Type B pancreatic cell (in vitro differentiated cells): ENCODE measurements at places on chromosomes 5 and 9.
A peak's percentile ranks its signal among the peaks of the same experiment; 100 is the strongest.

- DNase-seq = no peak
These were observed 669.6 kb upstream of the ZNF608 start for GRCh38 chr5:125416055-125416454.

DNA sequence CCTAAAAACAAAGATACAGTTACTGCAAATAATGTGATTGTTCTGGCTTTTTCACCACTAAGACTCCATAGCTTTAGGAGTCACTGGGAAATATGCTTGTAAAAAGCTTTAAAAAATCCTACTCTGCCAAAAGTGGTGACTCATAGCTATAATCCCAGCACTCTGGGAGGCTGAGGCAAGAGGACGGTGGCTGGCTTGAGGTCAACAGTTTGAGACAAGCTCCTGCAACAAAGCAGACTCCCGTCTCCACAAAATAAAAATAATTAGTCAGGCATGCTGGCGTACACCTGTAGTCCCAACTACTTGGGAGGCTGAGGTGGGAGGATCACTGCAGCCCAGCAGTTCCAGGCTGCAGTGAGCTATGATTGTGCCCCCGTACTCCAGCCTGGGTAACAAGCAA lies 406.4 kb downstream of the HTR1A start:
- no peak for DNase-seq

DNA sequence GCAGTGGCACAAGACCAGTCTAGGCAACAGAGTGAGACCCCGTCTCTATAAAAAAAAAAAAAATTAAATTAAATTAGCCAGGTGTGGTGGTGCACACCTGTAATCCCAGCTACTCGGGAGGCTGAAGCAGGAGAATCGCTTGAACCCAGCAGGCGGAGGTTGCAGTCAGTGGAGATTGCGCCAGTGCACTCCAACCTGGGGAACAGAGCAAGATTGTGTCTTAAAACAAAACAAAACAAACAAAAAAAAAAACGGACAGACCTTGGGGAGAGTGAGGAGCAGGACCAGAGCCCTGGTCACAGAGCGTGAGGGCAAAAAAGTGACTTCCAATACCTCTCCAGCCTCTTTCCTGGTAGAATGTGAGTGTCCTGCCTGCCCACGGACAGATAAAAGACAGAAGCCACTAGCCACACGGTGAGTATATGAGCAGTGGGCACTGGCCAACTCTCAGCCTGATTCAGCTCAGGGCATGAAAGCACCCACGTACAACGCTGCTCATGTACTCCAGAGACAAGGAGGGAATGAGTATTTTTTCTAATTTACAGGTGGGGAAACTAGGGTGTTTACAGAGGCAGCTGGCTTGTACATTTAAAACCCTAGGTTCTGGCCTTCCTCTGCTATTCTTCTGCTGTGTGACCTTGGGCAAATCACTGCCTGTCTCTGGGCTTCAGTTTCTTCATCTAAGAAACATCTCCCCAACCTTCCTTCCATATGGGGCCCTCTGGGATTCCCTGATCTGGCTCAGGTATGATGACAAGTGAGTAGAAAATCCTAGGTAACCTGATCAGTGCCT lies 1.8 kb downstream of the OLFML2A start:
- no peak for DNase-seq

DNA sequence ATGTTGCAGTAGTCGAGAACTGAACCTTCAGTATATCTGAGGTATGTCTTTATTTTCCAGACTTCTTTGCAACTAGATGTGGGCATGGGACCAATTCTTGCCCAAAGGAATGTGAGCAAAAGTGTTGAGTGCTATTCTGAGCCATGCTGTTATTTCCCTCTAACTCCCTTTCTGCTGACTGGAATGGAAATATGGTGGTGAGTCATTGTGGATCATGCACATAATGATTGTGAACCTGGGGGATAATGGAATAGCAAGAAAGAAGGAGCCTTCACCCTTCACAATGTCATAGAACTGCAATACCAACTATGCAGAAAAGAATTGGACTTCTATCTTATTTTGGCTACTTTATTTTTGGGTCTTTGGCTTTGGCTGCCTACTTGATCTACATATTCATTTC lies 10.3 kb upstream of the DOCK2 start:
- DNase-seq = no peak

- peak; percentile 66 for DNase-seq
These were observed 19.0 kb downstream of the FBXW5 start for GRCh38 chr9:136925414-136926153.

DNA sequence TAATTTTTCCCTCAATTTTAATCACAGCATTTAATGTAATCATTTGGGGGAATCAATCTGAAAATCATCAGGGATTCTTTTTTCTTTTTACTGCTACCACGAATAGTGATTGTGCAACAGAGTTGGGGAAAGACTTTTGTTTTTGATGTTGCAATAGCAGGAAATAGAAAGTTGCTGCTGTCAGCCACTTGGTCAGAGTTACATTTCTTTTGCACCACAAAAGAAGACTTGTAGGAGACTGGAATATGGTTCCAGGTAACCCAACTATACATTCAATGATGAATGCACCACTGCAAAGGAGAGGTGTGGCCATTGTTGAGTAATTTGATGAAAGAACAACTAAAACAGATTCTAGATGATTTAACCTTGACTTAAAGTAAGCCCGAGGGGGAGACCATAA lies 46.3 kb upstream of the PALM2AKAP2 start:
- DNase-seq = no peak

GRCh38 chr9:123745451-123745850 lies 184.5 kb downstream of the DENND1A start:
- DNase-seq = no peak

GRCh38 chr5:172683645-172684471 lies 42.8 kb downstream of the NEURL1B start:
- DNase-seq = no peak

DNA sequence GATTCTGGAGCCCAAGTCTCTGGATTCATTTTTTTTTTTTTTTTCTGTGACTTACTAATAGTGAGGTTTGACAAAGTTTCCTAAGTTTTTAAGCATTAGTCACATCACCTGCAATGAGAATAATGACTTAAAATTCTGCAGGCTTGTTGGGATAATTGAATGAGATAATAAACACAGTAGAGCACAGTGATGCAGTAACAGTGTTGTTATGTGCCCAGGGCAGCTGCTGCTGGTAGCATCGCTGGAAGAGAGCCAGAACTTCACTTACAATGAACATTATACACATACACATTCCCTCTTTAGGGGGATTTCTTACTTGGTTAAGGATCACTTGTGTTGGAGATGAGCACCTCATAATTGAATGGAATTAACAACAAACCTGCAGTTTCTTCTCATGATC lies 78.9 kb downstream of the ALDH7A1 start:
- DNase-seq = no peak

DNA sequence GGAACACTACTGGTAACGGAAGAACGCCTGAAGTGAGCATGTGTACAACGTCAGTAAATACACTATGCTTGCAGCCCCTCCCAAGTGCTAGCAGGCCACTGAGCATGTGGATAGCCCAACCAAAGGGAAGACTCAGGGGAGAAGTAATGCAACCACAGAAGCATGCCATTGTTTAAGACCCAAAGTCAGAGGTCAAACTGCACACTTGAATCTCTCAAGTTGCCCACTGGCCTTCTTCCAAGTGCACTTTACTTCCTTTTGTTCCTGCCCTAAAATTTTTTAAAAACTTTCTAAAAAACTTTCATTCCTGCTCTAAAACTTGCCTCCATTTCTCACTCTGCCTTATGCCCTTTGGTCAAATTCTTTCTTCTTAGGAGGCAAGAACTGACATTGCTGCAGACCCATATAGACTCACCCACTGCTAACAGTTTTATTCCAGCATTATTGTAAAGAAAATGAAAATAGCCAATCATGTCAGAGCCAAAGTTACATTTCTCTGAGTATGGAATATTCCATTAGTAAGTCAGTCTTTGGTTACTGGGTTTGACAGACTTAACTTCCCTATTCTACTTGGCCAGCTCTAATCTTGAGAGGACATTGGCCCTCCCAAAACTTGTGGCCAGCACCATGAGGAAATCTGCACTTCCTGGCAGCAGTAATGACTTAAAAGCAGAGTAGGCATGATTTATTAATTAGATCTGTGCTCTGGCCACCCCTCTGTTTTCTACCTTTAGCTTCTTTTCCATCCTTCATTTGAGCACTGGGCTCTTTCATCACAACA lies 76.9 kb downstream of the TSSK1B start:
- DNase-seq = no peak

DNA sequence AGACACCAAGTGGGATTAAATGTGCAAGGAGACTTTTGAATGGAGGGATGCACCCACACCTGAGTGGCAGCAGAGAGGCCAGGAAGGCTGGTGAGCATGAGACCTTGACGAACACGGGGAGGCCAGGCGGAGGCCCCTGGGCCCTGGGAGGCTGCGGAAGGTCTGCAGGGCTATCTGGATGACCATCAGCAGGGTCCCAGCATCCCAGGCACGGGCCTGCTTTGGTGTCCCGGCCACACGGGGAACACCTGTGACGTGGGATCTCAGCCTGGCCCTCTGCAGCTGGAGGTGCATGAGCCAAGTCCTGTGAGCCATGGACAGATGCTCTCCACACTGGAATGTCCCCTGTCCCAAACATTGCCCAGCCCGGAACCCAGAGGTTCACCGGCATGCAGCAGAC lies 174.0 kb upstream of the FOXD4L5 start:
- no peak for DNase-seq

GRCh38 chr5:73498057-73498992 lies at the start of gene BTF3:
Gene BTF3, plus strand, starts transcription at chr5:73498442. Its CDS starts 226 bp downstream, at chr5:73498668.
- peak; percentile 95 for DNase-seq

DNA sequence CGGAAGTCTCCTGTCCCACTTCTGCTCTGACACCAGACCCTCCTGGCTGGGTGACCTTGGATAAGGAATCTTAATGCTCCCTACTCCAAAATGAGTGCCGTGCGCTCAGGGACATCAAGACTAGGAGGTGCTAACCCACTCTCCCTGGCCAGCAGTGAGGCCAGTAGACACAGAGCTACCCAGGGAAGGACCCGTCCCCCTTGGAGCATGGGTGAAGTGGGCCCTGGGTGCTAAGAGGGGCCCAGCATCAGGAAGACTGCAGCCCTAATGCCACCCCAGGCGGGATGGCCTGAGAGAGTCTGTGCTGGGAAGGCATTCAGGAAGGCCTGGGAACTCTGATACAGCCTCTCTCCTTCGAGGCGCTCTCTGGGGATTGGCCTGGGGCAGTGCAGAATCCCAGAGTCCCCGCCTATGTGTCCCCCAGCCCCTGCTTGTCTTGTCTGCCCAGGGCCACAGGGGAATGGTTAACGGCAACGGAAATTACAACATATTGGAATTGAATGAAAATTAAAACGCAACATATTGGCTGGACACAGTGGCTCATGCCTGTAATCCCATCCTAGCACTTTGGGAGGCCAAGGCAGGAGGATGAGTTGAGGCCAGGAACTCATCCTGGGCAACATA lies 29.7 kb upstream of the RNU6ATAC start:
- no peak for DNase-seq

- DNase-seq = no peak
These were observed 18.3 kb downstream of the RFX3 start for GRCh38 chr9:3507395-3508077.
